Head of caudate nucleus (tissue), 42 donors: ENCODE measurements at places on chromosomes 5 and 9.
A peak's percentile ranks its signal among the peaks of the same experiment; 100 is the strongest.

GRCh38 chr5:173228639-173229381 lies 6.2 kb downstream of the NKX2-5 start:
- no peak for DNase-seq

DNA sequence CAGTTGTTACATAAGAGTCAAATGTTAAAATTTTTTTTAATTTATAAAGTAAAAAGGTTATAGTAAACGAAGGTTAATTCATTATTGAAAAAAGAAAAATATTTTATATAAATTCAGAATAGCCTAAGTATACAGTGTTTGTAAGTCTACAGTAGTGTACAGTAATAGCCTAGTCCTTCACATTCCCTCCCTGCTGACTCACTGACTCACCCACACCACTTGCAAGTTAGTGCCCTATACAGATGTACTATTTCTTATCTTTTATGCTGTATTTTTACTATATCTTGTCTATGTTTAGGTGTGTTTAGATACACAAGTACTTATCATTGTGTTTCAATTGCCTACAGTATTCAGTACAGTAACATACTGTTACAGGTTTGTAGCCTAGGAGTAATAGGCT lies 57.6 kb downstream of the MAMDC2 start:
- DNase-seq: no peak

- DNase-seq: no peak
These were observed 18.9 kb downstream of the MAST4 start for GRCh38 chr5:66615136-66615535.

DNA sequence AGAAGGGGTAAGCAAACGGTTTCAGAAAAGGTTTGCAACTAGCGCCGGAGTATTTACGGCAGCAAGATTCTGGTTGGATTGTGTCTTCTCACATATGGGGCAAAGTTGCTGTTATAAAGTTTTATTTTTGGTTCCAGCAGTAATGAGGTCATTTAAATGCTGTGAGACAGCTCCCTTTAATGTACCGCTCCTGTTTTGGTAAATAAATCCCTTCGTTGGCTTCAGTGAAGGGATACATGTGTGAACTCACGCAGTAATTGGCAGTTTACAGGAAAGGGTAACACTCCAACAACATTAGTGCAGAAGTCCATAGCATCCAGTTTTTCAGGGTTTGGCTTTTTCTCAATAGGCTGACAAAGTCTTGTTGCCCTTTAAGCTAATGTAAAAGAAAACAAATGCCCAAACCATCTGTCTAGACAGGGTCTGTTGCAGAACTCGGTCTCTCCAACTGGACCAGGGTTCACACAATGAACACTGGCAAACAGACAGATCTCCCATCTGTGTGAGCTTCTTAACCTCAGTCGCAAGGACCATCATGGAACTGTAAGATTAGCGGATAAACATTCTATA lies 184.0 kb downstream of the GOLPH3 start:
- DNase-seq: no peak

DNA sequence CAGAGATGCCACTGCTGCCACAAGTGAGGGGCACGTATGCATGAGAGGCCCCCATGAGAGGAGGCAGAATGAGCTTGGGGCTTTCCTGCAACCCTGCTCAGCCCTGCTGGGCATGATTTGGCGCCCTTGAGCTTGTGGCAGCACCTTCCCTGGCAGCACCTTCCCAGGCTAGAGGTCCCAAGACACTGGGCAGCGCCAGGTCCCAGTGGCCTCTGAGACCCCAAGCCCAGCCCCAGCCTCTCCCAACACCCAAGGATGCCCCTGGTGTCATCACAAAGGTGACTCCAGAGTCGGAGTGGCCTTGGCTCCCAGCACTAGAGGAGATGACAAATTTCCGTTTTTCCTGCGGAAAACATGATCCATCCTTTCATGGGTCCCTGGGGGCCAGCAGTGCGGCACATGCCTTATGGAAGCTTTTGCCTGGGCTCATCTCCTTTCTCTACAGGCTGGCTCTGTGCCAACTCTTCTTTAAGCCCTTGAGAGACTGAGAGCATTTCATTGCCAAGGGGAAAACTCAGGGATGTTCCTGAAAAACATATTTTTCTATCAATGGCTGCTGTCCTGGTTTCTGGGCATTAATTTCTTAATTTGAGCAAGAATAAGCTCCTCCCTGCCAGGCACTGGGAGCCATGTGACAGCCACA lies 77.1 kb upstream of the ADAMTS2 start:
- no peak for DNase-seq

DNA sequence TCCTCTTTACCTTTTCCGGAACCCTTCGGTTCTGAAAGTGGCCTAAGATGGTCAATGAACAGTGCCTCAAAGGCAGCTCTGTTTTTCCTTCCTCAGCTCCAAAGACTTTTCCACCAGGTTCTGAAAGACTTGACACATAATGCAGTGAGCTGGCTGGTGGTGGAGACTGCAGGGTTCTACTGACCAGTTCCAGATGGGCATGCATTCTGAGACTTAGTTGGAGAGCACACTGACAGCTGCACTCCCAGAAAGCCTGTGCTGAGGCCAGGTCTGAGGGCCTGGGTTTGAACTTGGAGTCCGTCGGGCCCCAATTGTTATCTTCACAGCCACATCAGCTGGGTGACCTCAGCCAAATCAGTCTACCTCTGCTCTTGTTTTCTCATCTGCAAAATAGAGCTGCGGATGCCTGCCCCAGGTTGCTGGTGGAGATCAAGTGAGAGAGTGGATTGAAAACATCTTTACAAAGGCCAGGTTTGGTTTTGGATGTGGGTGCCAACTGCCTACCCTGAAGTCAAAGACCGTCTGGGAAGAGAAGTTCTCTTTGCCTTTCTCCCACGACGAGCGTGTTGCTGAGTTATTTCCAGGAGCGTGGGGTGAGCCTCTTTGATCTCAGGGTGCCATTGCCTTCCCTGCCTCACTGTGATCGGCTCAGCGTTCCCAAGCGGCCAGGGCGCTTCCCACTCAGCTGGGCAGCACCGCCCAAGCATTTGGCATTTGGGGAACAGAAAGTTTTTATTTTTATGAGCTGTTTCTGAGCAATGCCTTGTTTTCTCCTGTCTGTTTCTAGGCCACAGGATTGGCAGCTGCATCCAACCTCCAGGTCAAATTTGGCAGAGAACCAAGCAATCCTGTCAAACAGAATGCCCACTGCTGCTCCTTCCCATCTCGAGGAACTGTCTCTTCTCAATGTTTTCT lies 54.9 kb downstream of the RAD23B start:
- peak; percentile 50 for DNase-seq

DNA sequence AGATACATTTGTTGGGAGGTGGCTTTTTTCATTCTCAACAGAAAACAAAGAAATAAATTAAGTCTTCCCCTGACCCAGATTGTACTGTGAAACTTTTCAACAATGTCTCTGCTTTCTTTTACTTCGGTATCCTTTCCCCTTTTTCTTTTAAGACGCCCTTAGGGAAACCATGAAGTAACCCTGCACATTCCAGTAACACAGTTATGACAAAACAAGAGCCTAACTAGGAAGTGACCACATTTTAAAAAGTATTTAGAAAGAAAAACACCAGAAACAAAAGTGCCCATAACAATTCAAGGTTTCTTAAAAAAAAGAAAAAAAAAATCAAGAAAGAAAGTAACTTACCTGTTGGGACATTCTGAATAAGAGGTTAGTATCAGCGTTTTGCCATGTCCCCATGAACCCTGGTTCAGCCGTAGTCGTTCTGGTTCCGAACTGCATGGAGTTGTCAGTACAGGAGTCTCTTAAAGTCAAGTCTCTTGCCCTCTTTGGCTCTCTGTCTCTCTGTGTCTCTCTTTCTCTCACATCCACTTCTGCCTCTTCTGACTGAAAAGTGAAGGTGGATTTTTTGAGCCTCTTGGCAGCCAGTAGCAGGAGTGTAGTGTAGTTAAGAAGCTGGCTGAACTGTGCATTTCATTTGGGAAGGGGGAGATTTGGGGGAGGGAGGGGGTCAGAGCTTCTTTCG lies 142.9 kb downstream of the BNC2 start:
- no peak for DNase-seq

- DNase-seq: no peak
These were observed 88.9 kb downstream of the CDK5RAP2 start for GRCh38 chr9:120490888-120491595.

DNA sequence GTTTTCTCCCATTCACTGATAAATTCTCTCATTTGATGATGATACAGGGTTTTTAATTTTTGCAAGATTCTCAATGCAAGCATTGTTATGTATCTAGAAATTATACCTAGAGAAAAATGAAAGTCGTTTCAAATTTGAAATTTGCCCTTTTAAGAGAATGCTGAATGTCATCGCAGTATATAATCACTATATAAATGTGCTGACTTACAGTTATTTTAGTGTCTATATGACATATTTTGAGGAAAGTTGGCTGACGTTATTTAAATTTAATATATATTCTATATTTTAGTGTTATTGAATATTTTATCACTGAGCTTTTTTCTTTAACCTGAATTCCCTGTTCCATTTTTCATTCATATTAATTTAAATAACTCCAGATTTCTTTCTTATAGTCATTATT lies 29.8 kb downstream of the LYRM7 start:
- DNase-seq: no peak

DNA sequence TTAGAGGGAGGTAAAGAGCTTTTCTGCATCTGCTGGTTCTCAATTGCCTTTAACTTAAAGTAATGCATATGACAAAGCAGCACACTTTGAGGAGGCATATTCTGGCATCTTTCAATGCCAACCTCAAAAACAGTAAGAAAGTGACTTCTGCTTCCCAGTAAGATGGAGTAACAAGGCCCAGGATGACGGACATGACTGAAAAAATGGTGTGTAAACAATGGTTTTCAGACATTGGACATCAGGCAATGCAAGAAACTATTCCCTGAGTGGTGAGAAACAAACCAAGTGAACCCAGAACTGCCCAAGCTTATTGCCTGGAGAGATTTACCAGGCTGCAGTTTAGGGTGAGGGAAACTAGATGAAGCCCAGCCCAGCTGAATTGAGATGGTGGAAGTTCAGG lies 39.8 kb upstream of the TTC39B start:
- no peak for DNase-seq
